Natural killer cell (primary cell): ENCODE measurements at places on chromosomes 7 and 10. TPM values are rescaled to one million over a fixed set of nuclear protein-coding genes. Genes with fewer than 3 reads are reported as not detected.

GRCh38 chr7:15688279-15688626 is 1.8 kb upstream of the MEOX2 start:
- H3K36me3 ChIP-seq, result no peaks in the 10 kb centered on the region
- H3K27ac ChIP-seq, result no peak overlapping the region
- peaks cover 18% of the 10 kb centered on the region for H3K27me3 ChIP-seq
- no peak overlapping the region for H3K4me3 ChIP-seq

The MMP21 gene
- total RNA-seq, result 0.35 TPM

The GPR15LG gene
- total RNA-seq, result not detected

GRCh38 chr7:112021379-112022044 is 184.7 kb downstream of the DOCK4 start:
- DNase-seq, result no peak
- H3K27me3 ChIP-seq, result no peaks in the 10 kb centered on the region
- H3K4me3 ChIP-seq, result no peak overlapping the region
- H3K36me3 ChIP-seq, result no peaks in the 10 kb centered on the region
- H3K4me1 ChIP-seq, result no peaks in the 10 kb centered on the region
- H3K27ac ChIP-seq, result no peak overlapping the region

The MEOX2 gene
- total RNA-seq, result not detected

DNA sequence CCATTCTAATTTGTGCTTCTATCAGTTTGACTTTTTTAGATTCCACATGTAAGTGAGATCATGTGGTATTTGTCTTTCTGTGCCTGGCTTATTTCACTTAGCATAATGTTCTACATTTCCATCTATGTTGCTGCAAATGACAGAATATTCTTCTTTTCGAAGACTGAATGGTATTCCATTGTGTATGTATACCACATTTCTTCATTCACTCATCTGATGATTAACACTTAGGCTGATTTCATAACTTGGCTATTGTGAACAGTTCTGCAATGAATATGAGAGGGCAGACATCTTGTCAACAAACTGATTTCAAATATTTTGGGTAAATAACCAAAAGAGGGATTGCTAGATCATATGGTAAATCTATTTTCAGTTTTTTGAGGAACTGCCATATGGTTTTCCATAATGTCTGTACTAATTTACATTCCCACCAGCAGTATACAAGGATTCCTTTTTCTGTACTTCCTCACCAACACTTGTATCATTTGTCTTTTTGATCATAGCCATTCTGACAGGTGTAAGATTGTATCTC is 52.9 kb downstream of the ZNF22 start:
- peaks cover 3% of the 10 kb centered on the region for H3K4me1 ChIP-seq
- no peak for DNase-seq
- H3K36me3 ChIP-seq, result no peaks in the 10 kb centered on the region
- H3K4me3 ChIP-seq, result no peak overlapping the region
- no peaks in the 10 kb centered on the region for H3K27me3 ChIP-seq

DNA sequence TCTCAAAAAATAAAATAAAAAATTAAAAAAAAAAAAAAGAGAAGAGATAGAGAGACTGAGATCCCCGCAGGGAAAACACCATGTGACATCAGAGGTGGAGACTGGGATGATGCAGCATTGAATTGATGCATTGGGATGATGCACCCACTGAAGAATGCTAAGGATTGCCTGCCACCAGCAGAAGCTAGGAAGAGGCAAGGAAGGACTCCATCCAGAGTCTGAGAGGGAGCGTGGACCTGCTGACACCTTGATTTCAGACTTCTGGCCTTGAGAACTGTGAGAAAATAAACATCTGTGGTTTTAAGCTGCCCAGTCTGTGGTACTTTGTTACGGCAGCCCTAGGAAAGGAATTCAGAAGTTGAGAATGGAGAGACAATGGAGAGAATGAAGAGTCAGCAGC is 89.8 kb upstream of the PRPS1L1 start:
- H3K4me1 ChIP-seq, result no peaks in the 10 kb centered on the region
- H3K27me3 ChIP-seq, result no peaks in the 10 kb centered on the region
- no peak for DNase-seq
- no peaks in the 10 kb centered on the region for H3K36me3 ChIP-seq
- no peak overlapping the region for H3K4me3 ChIP-seq

GRCh38 chr10:44627591-44628354 is 242.9 kb upstream of the CXCL12 start:
- H3K27me3 ChIP-seq, result no peaks in the 10 kb centered on the region
- no peak for DNase-seq
- no peaks in the 10 kb centered on the region for H3K4me1 ChIP-seq
- H3K27ac ChIP-seq, result no peak overlapping the region

DNA sequence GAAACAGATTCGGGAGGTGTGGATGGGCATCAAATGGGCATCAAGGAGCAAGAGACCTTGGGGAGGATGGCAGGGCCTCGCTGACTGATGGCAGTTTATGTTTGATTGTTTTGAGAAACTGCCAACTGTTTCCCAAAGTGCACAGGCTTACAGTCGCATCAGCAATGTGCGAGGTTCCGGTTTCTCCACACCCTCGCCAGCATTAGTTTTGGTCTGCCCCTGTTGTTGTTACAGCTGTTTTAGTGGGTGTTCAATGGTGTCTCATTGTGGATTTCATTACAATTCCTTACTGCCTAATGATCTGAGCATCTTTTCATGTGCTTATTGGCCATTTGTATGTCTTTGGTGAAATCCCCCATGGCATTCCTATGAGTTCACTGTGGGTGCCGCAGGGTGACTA is 24.4 kb downstream of the AKR1E2 start:
- H3K27me3 ChIP-seq, result no peaks in the 10 kb centered on the region
- no peak for DNase-seq
- H3K36me3 ChIP-seq, result no peaks in the 10 kb centered on the region
- no peak overlapping the region for H3K4me3 ChIP-seq

- H3K36me3 ChIP-seq, result no peaks in the 10 kb centered on the region
- H3K27ac ChIP-seq, result no peak overlapping the region
- DNase-seq, result no peak
- H3K4me1 ChIP-seq, result no peaks in the 10 kb centered on the region
- peaks cover 2% of the 10 kb centered on the region for H3K27me3 ChIP-seq
- H3K4me3 ChIP-seq, result no peak overlapping the region
Measured at GRCh38 chr7:131151034-131151433, 176.6 kb upstream of the MKLN1 start.

The ANKRD30A gene
- total RNA-seq, result not detected

GRCh38 chr10:53045315-53045714 is 272.7 kb upstream of the MBL2 start:
- no peak for DNase-seq
- no peak overlapping the region for H3K27ac ChIP-seq
- no peak overlapping the region for H3K4me3 ChIP-seq
- H3K4me1 ChIP-seq, result no peaks in the 10 kb centered on the region
- no peaks in the 10 kb centered on the region for H3K27me3 ChIP-seq

The PAX4 gene
- total RNA-seq, result not detected

GRCh38 chr10:29791773-29792172 is 157.0 kb upstream of the SVIL start:
- no peak overlapping the region for H3K4me3 ChIP-seq
- H3K27ac ChIP-seq, result no peak overlapping the region
- DNase-seq, result no peak
- H3K36me3 ChIP-seq, result no peaks in the 10 kb centered on the region

DNA sequence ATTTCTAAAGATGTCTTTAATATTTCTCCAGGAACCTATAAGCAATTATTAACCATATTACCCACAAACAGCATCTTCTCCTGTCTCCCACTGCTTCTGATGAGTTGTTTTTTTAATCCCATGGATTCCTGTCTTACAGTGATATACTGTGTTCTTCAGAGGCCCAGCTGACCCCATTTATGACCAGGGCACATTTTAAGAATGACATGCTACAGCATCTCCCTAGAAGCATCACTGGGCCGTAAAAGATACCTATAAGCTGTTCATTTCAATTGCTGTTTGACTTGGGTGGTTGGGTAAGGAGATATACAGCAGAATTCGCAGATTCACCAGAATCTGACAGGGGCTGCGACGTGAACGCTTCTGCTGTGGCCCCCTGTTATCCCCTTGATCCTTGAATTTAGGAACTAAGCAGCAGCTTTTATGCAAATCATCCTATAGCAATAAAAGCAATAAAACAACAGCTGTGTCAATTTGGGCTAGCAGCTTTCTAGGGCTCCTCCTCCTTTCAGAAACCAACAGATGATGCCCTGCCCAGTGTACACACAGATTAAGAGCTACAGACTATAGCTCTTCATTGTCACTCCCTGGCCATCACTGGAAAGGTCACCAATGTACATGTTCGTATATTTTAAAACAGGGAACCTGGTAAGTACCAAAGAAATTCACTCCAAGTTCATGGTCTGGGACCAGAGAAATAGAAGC is 86.8 kb downstream of the CPEB3 start:
- DNase-seq, result no peak
- no peak overlapping the region for H3K4me3 ChIP-seq
- no peaks in the 10 kb centered on the region for H3K36me3 ChIP-seq
- H3K27ac ChIP-seq, result no peak overlapping the region

- H3K27ac ChIP-seq, result no peak overlapping the region
- DNase-seq, result no peak
- no peaks in the 10 kb centered on the region for H3K36me3 ChIP-seq
- H3K4me3 ChIP-seq, result no peak overlapping the region
- H3K27me3 ChIP-seq, result no peaks in the 10 kb centered on the region
Measured at GRCh38 chr10:75108684-75109458, 2.6 kb upstream of the SAMD8 start.
